ENCODE measurements at places on chromosomes 1 and 21.

GRCh38 chr1:197918807-197919345 lies 1.7 kb downstream of the LHX9 start:
- no peak for DNase-seq

DNA sequence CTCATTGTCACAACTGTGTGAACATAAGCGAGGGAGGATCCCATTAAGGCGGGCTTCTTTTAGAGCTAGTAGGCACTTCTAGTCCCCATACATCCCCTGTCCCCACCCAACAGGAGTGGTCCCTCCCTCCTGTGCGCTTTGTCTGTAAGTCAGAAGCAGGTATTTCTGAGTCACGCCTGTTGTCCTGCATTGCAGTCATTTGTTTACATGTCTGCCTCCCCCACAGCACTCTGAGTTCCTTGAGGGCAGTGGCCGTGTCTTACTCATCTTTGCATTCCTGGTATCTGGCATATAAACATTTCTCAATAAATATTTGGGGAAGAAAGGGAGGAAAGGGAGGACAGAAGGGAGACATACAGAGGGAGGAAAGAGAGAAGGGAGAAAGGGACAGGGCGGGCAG lies 40.3 kb downstream of the PLEKHA6 start:
- no peak for DNase-seq

- DNase-seq: no peak
These were observed 75.3 kb downstream of the HLCS start for GRCh38 chr21:36891121-36891520.

GRCh38 chr1:33660244-33660643 lies 187.8 kb downstream of the ZSCAN20 start:
- DNase-seq: no peak

GRCh38 chr1:29953961-29954360 lies 717.6 kb downstream of the PTPRU start:
- no peak for DNase-seq

DNA sequence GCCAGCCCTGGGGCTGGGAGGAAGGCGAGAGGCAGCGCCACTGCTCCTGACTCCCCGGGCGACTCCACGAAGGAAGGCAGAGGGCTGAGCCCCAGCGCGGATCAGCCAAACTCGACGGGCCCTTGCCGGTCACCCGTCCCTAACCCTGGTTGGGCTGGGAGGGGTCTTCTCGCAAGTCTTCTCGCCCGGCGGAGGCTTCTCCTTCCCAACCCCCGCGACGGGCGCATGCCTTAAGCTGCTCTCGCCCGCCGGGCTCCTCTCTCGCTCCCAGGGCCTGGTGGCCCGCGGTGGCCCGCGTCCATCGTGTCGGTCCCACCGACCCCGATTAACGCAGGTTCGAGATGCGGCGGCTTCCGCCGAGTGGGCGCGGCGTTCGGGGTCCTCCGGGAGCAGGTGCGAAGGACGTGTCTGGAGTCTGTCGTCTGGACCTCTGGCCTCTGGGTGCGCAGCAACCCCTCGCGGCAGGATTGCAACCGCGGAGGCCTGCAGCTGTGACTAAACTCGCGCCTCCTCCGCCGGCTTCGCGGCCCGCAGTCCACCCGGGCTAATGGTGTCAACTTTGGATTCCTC lies 29.0 kb upstream of the PPM1J start:
- no peak for DNase-seq

GRCh38 chr1:3890389-3891328 lies 9.4 kb downstream of the C1orf174 start:
- DNase-seq: no peak

DNA sequence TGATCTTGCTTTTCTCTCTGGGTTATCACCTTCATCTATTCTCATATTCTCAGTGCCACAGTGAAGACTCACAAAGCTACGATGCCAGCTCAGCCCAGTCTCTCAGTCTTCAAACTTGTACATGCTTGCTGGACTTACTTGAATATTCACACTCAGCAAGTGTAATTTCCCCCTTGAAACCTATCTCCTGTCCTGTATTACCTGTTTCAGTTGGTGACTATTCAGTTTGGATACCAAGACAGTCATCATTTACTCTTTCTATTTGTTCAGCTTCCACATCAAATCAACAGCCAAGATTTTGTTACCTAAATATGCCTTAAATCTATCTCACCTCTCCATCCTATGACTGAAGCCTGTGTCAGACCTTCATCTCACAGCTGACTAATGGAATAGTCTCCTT lies 209.7 kb downstream of the LRRC7 start:
- DNase-seq: no peak

All from bone marrow (tissue), 2 donors.